Caudate nucleus (tissue), 63 donors: ENCODE measurements at places on chromosomes 1 and 21.

- peak; percentile 21 for DNase-seq
Observed at GRCh38 chr1:192654591-192655251, 18.8 kb downstream of the RGS13 start.

DNA sequence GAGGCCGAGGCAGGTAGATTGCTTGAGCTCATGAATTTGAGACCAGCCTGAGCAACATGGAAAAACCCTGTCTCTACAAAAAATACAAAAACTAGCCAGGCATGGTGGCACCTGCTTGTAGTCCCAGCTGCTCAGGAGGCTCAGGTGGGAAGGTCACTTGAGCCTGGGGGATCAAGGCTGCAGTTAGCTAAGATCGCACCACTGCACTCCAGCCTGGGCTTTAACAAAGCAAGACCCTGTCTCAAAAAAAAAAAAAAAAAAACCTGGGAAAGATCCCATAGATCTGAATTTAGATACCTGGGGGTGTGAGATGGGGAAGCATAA is 32.9 kb downstream of the NIBAN1 start:
- DNase-seq, result no peak

DNA sequence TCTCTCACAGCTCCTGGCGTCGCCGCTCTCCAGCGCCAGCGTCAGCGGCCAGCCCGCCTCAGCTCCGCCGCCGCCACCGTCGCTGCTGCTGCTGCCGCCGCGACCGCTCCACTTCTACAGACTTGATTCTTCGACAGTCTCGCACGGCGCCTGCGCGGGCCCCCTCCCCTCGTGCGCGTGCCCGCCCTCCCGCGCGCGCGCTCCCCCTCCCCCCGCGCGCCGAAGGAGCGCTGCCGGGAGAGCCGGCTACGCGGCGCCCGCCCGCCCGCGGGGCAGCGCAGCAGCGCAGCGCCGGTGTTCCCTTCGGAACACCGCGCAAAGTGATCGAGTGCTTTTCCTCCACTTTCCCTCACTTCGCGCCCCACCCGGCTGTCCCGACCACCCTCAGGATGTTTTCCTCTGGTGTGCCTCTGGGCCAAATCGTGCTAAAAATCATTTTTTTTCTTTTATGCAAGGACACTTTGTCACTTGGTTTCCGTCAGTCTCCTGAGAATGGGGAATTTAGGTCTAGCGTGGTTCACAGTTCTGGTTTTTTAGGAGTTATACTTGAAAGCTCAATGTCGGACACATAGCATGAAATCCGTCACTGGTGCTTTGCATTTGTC is at the start of gene IRF2BP2:
TSS of gene IRF2BP2 (minus strand) at position 118 of the 605 bp plus-strand sequence. CDS start 684 bp downstream, outside the sequence.
- DNase-seq, result peak; percentile 73

DNA sequence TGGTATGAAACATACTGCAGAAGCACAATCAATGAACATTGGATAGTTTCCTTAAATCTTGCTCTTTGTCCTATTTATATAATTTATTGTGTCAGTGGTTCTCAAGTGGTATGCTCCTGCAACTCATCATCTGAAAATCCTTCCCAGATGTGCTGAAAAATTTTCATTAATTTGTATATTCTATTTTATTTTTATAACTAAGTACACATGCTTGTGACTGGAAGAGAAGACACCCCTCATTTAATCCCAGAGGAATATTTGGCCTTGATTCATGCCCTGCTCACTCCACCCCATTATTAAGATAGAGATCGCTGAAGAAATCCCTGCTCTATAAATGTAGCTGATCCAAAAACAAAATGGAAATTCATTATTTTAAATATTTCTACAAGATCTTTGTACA is 870.5 kb upstream of the CXADR start:
- DNase-seq, result no peak

- no peak for DNase-seq
Observed at GRCh38 chr1:218939095-218939494, 234.6 kb upstream of the LYPLAL1 start.

- no peak for DNase-seq
Observed at GRCh38 chr1:179550746-179551682, 24.7 kb downstream of the NPHS2 start.

DNA sequence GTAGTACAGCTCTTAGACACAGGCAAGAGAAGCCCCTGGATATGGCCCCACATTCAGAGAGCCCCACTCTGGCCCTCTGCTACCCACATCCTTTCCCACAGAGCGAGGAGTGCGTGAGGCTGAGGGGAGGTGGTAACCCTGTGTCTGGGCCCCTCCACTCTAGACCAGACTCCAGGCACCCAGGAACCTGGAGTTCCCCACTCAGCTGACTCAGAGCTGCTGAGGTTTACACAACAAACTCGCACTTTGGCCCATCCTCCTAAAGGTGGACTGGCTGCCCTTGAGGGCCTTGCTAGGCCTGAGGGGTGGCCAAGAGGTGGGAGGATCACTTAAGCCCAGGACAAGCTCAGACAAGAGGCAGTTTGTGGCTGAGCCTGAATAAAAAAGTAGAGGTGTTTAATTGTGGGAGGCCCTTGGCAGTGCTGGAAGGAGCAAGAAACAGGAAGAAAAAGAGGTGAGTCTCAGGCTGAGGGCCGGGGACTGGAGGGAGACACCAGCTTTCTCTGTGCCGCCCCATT is 10.7 kb downstream of the MR1 start:
- DNase-seq, result no peak

DNA sequence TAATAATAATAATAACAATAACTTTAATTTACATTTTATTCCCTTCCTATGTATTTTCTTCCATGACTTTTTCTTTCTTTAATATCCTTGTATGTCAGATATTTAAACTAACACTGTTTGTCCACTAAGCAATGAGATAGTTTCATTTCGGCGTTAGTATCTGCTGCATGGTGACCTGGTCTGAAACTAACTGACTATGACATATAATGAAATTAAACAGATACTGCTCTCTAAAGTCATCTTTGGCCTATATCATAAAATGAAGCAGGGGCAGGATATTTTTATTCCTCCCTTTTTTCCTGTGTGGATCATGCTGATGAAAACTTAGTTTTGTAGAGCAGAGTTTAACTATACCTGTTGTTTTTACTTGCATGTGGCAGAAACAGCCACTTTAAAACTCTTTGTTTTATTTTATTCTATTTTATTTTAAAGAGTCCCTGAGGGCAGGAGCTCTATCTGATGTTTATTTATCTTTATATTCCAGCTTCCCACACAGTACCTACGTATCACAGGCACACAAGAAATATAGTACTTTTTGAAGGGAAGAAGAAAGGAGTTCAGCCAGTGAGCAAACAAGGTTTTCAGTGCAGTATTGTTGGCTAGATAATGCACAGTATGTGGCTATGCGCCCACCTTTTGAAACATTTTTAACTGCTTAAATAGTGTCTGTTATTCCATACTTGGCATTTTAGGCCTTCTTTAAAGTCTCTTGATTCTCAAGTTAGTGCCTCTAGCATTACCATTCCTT is 165.6 kb downstream of the PHTF1 start:
- DNase-seq, result no peak

GRCh38 chr1:213751064-213751397 is 236.7 kb upstream of the PROX1 start:
- DNase-seq, result no peak

DNA sequence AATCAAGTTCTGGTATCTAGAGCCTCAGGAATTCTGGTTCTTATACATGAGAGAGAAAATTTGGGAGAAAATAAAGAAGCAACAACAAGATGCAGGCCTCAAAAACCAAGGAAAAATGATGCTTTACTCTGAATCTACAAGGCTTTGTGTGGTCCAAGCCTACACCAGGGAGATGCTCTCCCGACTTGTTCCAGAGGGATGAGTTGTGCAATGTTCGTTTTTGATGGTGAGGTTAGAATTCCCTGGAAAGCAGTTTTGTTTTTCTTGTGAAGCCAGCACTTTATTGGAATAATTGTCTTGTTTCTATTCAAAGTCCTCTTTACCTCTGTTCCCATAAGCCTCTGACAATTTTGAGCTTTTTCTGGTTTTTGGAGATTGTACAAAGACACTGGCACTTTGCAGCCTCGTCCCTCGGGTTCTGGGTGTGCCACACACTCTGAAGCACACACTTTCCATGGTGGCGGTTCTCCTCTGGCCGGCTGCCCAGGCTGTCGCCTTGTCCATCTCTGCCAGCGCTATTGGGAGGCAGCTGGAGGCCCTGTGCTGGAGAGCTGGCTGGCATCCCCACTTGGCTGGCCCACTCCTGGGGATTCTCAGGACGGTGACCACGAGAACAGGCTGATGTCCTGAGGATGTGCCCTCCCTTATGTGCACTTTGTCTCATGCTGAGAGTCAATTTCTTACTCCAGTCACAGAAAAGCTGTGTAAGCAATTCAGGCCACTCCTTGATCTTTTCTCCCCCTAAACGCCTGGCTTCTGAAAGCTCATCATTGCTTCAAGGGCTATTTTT is 70.2 kb downstream of the EDEM3 start:
- peak; percentile 2 for DNase-seq

DNA sequence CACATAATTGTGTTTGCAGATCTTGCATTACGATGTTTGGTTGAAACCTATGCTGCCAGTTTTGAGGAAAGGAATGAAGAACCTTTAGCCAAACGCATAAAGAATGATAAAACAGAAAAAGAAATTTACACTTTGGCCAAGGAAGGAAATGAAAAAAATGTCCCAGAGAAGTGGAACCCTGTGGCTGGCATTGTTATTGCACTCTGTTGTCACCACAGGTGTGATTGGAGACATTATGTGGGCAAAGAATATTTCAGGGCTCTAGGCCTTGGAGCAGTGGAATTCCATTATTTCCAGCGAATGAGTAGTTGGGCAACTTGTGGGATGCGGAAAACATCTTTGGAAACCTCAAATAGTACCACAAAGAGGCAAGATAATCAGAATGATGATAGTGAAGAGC is 14.9 kb downstream of the TRMT13 start:
- DNase-seq, result no peak

- DNase-seq, result no peak
Observed at GRCh38 chr21:32574946-32575925, 10.1 kb downstream of the TCP10L start.

- no peak for DNase-seq
Observed at GRCh38 chr1:234276151-234276788, 97.0 kb upstream of the COA6 start.

DNA sequence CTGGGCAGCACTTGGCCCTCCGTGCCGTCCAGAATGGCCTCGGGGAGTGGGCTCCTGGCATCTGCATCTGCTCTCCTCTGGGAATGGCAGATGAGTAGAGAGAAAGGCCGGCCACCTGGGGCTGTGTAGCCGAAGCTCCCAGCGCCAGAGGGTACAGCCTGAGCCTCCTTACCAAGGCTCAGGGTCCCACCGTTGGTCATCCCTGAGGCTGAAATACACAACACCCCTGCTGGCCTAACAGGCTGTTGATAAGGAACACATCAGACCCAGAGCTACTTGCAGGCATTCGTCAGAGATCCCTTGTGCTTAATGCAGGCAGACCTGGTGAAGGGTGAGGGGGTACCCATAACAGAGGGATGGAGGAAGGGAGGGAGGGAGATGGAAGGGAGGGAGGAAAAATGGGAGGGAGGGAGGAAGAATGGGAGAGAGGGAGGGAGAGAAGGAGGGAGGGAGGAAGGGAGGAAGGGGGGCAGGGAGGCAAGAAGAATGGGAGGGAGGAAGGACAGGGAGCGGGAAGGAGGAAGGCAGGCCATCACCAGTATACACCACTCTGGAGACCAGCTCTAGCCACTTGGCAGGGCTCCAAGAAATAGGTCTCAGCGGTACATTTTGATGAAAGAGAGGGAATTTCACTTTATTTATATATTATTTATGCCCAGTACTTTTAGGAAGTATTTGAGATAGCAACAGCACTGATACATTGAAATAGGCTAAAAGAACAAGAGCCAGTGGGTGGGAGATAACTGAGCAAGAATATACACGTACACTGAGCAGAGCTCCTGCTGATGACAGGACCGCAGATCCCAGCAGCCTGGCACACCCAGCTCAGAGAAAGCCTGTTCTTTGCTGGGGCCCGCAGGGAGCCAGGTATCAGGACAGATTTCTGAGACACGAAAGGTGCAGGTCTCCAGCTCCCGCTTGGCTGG is 315.0 kb upstream of the VAMP3 start:
- no peak for DNase-seq

DNA sequence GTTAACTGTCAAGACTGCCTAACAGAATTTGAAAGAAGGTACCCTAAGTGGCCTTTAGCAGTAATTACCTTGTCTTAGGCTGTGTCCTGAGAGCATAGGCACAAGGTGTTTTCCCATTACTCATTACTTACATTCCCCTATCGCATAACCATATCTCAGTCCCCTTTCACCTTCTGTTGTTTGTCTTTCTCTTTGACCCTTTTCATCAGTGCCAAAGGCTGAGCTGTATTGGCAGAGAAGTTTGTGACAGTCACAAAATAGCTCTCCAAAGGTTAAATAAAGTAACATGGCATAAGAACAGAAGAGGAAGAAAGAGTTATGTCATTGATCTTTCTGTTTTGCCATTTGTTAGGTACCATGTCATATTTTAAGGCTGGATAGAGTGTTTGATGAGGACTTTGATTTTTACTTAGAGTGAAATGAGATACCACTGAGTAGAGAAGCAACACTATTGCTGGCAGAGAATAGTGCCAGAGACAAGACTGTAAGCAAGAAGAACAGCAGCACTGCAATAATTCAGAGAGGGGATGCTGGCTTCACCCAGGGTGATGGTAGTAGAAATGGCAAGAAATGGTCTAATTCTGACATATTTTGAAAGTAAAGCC is 497.8 kb downstream of the TTLL7 start:
- no peak for DNase-seq

GRCh38 chr1:28196330-28196729 is 19.8 kb upstream of the PTAFR start:
- no peak for DNase-seq

GRCh38 chr1:63041660-63042059 is 257.7 kb downstream of the ATG4C start:
- DNase-seq, result no peak

GRCh38 chr21:29938776-29939103 is 1.1 kb downstream of the GRIK1 start:
- no peak for DNase-seq

- no peak for DNase-seq
Observed at GRCh38 chr1:210446479-210446878, 117.8 kb downstream of the HHAT start.

- DNase-seq, result no peak
Observed at GRCh38 chr1:229536982-229537381, 21.5 kb downstream of the ABCB10 start.

DNA sequence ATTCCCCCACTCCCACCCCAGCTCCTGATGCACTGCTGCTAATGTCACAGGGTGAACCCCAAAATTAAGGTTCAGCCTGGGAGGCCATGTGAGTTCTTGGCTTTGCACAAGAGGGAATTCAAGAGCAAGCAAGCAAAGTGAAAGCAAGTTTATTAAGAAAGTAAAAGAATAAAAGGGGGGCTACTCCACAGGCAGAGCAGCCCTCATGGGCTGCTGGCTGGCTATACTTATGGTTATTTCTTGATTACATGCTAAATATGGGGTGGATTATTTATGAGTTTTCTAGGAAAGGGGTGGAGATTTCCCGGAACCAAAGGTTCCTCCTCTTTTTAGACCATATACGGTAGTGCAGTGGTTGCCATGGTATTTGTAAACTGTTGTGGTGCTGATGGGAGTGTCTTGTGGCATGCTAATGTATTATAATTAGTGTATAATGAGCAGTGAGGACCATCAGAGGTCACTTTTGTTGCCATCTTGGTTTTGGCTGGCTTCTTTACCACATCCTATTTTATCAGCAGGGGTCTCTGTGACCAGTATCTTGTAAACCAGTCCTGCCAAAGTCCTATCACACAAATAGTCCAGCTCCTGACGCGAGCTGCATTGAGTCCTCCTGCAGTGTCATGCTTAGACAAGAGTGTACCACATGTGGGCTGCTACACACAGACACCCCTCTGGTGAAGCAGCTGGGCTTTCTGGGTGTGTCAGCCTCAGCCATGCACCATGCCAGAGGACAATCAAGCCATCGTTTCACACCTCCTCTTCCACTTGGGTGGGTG is 46.4 kb upstream of the CSF1 start:
- DNase-seq, result no peak
